ENCODE measurements at places on chromosomes 1 and 21.

DNA sequence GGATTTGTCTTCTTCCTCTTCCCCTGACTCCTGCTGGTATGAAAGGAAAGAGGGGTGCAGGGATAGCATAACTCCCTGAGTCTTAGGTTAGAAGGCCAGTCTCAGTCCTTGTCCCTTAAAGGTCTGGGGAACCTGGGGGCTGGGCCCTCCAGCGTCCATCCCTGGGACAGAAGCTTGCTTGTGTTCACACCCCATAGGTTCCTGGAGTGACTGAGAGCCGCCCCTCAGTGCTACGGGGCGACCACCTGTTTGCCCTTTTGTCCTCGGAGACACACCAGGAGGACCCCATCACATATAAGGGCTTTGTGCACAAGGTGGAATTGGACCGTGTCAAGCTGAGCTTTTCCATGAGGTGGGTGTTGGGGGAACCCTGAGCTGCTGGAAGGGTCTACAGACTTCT lies 13.1 kb downstream of the RHOC start:
- no peak for DNase-seq

DNA sequence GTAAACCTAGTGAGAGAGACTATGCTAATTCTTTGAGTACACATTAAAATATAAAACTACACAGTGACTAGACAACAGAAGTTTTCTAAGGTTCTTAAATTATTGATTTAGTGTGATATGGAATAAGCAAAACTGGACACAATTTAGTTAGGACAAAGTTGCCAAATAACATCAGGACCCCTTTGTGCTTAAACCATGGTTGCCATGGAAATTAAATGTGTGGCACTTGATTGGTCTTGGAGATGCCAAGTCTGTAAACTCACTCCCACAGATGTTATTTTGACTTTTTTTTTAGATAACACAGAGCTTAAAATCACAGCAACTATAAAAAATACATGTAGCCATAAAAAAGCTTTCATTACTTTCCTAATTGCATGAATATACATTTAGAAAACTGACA lies 234.6 kb downstream of the BRINP3 start:
- DNase-seq = no peak

DNA sequence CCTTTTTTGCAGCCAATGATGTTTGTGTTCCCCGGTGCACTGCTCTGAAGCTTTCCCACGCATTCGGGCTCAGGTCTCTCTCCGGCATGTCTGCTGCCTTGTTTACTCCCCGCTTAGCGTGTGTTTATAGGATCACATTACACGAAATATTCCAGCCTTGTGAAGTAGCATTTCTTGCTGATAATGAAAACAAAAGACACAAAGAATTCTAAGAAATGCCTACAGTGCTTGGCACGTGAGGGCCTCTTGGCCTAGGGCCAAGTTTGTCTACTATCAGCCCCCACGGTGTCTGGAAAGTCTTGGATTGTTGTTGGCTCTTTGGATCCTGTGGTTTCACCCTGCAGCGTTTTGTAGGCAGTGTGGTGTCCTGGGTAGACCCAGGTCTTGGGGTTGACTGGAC lies 11.2 kb upstream of the GSTM4 start:
- no peak for DNase-seq

DNA sequence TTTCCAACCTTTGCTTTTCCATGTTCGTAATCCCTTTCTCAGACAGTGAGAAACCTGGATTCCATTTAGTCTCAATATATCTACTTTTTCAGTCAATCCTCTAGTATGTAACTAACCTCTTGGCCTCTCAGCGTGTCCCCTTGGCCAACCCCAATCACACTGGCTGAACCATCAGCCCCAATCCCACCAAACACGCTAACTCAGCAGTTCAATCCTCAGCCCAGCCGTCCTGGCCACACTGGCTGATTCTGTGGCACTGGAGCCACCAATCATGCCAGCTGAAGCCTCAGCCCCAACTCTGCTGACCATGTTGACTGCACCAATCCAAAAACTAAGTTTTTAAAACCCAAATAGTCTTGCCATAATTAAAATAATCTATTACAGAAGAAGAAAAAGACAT lies 6.6 kb upstream of the MGST3 start:
- DNase-seq = no peak
